ENCODE measurements at places on chromosomes 3 and 15.

DNA sequence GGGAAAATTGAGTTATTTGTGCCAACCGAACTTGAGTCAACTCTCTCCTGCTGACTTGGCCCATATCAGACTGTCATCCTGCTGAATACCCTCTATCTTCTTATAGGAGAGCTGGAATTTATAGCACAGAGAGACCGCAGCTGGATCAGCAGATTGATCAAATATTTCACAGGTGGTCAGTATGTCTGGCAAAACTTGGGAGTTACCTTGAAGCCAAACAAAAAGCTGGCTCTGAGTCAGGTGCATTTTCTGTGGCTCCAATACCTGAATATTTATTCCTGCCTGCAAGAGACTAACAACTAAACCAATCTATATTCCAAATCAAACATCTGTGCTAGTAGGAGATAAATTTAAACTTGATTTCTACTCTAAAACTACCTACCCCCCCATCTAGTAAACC is 752.1 kb upstream of the ALCAM start:
- peak; percentile 83 for DNase-seq

- DNase-seq, result no peak
These were observed 794.8 kb downstream of the MCTP2 start for GRCh38 chr15:95025924-95026728.

- DNase-seq, result no peak
These were observed 76.2 kb downstream of the ATP1B3 start for GRCh38 chr3:141952611-141953010.

DNA sequence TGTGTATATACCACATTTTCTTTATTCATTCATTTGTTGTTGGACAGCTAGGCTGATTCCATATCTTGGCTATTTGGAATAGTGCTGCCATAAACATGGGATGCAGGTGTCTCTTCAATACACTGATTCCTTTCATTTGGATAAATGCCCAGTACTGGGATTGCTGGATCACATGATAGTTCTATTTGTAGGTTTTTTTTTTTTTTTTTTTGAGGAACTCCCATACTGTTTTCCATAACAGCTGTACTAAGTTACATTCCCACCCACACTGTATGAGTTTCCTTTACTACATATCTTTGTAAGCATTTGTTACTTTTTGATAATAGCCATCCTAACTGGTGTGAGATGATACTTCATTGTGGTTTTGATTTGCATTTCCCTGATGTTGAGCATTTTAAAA is 437.7 kb downstream of the DIPK2A start:
- no peak for DNase-seq

DNA sequence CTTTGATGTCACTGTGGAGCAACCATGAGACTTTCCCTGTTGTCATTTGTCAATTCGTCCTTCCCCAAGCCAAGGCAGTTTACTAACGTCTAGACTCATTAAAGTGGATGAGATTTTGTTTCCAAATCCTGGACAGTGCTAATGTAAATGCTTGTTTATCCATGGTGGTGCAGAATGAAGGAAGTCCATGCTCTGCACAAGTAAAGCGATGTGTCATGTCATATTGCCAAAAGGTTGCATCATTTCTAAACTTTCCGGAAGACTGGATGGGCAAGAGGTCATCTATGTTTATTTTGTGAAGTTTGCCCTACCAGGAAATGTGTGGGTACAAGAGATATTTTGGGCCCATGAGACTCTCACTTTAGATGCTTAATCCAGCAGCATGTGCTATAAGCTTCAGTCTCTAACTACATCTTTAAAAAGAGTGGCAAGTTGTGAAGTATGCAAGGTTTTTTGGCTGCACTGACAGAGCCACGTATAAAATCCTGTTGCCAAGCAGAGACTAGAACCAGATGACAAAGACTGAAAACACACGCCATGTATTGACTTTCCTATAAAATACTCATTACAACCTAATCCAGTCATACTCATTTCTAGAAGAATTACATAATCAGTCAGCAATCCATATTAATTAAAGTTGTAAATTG is 72.1 kb upstream of the FNDC3B start:
- DNase-seq, result no peak

- no peak for DNase-seq
These were observed 16.3 kb downstream of the NUP210 start for GRCh38 chr3:13403847-13404246.

DNA sequence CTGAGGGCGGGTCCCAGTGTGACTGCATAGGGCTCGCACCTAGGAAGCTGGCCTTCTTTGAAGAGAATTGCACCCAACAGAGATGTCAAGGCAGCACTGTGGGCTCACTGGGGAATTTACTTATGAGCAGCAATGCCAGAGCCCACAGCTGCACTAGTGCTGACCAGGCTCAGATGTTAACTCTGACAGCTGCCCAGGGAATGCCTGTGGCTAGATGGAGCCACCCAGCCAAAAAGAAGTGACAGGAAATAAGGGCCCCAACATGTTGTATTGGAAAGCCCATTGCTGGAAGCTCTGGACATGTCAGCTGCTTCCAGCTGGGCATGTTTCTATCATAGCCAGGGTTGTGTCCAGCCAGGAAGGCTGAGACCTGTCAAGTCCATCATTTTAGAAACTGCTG is 90.9 kb upstream of the ZNF280D start:
- no peak for DNase-seq

GRCh38 chr3:194003114-194004057 is 132.6 kb upstream of the HES1 start:
- DNase-seq, result peak; percentile 95

- no peak for DNase-seq
These were observed 34.8 kb downstream of the ATP13A5 start for GRCh38 chr3:193343726-193344222.

- DNase-seq, result no peak
These were observed 250.1 kb upstream of the TRIM42 start for GRCh38 chr3:140427786-140428185.

GRCh38 chr3:34305266-34305665 is 506.8 kb downstream of the PDCD6IP start:
- DNase-seq, result no peak

- no peak for DNase-seq
These were observed 247.9 kb downstream of the OCA2 start for GRCh38 chr15:27850981-27851857.

DNA sequence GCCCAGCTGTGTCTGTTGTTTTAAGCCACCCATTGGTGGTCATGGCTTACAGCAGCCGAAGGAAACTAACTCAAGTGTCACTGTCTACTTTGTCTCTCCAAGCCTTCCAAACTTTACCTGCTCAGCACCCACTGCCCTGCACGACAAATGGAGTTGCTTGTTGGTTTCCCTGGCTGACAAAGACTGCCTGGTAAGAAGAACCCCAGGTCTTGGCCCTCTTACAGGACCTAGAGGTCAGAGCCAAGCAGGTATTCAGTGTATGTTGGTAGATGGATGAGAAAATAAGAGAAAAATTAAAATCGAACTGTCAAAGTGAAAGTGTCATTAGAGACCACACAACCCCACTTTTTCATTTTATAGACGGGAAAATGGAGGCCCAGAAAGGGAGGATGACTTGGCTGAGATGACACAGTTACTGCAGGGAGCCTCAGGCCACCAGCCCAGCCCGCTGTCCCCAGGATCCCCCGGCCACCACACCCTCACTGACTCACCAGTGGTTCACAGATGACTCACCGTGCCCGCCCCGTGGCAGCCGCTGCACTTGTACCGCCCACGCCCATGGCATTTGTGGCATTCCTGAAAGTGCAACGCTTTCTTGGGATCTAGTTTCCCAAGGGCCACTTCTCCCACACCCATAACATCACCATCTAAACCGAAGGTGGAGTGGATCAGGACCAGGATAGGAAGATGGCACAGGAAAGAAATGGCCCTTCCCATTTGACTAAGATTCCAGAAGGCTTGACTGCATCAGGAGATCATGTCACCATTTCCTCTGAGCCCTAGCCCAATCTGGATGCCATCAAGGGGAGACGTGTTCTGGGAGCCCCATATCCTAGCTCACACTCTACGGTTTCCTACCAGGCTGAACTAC is 15.2 kb downstream of the SSUH2 start:
- no peak for DNase-seq

- DNase-seq, result peak; percentile 20
These were observed 88.3 kb downstream of the TMEM266 start for GRCh38 chr15:76147906-76148570.

DNA sequence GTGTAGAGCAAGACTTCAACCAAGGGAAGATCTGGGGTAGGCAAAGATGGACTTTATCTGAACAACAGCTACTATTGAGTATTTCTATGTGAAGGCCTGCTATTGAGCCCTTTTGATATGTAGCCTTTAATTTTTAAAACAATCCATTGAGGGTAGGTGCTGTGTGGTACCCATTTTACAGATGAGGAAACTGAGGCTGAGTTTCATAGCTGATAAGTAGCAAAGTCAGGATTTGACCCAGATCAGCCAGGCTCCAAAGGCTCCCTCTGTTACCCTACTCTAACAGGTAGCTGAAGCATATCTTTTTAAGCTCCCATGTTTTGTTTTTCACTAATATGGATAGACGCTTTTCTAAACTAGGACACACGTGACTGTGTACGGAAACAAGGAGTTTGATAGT is 2.4 kb upstream of the FGD5 start:
- no peak for DNase-seq

DNA sequence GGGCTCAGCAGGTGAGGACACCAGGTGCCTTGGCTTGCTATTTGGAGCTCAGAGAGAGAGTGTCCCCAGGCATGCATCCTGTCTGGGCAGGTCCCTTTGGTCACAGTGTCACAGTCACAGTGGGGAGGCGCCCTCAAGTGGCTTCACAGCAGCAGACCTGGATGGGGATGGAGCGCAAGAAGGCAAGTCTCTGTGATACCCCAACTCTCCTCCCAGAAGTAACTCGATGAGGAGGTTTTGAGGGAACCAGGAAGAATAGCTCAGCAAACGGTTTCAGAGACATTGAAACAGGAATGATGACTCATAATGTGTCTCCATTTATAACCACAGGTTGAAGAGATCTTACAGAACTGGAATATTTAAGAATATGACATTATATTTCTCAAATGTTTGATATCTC is 66.5 kb upstream of the SH3GL3 start:
- DNase-seq, result no peak

DNA sequence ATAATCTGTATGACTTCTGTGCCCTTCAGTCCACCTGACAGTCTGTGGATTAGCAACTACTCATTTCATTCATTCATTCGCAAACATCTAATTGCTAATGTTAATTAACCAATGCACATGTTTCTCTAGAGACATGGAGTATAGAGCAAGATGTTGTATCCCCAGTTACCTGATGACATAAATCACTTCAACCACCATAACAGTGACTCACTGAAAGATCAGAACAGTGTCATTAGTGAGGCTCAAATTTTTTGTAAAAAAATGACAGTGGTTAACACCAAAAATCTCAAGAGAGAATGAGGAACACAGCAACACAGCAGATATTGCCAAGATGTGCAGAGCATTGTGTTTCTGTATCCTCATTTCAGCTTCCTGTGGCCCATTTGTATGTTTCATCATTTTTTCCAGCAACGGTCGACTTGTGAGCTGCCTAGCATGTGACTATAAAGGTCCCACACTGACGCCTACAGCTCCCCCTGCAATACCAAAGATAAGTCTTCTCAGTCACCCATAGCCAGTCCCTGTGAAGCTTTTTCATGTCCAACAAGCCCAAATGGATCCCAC is 3.7 kb upstream of the PLD1 start:
- DNase-seq, result no peak

DNA sequence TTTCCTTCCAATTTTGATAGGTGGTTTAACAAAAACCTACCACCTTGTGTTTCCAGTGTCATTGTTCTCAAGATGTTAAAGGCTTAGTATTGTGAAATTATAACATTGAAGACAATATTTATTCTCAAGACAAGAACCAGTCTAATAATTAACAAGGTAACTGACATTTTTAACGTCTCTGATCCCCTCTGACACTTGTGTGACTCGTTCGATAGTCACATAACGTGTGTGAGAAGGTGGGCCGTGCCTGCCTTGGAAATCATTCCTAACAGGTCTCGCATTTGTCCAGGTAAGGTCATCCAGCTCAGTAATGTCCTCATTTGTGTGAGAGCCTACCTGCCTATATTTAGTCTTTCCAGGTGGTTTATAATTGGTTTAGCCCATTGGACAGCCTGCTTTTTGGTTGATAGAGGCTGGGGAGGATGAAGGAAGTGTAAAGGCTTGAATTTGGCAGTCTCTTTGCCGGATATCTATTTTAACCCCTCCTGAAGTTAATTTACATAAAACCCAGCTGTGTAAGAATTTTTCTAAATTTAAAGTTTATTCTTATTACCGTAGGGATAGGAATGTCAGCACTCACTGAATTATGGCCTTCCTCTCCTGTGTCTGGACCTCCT is 94.4 kb downstream of the AKAP13 start:
- DNase-seq, result no peak

GRCh38 chr15:48800811-48801455 is 9.9 kb downstream of the CEP152 start:
- DNase-seq, result no peak

DNA sequence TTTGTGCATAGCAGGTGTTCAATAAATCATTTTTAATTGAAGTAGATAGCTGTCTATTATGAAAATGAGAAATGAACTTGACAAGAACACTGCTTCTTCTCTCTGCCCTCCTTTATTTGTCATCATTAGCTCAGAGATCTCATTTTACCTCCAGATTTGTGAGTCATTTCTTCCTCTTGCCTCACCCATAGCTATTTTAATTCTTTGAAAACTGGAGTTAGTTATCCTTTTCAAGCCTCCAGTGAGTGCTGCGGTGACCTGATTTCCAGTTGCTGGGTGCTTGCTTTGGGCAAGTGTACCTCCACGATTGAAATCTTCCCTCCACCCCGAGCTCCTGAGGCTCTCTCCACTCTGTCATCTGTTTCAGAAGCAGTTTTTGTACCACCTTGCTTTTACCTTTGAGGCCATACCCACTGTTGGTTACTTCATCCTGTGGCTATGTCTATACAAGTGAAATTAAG is 114.6 kb downstream of the NFKBIZ start:
- no peak for DNase-seq

DNA sequence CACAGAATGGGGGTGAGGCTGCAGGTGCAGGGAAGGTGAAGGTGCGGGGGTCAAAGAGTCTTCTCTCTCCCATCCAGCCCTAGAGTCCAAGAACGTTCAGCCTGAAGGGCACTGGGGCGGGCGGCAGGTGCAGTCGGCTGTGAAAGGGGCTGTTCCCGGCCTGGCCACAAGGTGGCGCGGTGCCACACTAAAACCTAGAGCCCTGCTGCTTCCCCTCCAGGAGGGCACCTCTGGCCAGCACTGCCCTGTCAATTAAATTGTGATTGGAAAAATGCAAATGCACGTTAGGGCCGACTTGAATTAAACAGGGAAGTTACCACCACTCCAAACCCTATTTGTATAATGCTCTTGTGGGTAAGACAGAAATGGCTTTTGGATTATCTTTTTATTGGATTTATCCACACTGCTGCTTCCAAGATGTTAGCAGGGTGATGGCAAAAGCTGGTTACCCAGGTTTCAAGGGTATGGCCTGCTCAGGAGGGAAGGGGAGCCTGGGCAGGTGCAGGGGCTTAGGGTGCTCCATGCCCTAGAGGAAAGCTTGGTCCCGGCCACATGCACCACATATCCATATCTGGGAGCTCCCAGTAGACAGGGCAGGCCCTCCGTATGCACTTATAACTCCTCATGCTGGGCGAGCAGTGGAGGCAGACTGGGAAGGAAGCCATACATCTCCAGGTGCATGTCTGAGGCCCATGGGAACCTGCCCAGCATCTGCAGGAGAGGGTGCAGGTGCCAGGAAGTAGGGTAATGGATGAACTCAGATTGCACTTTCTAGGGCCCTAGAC is 119.8 kb downstream of the ADCY5 start:
- peak; percentile 86 for DNase-seq

Measured in NCI-H146 (cell line).